ENCODE measurements at places on chromosomes 2 and 18.

GRCh38 chr18:69330385-69331005, 70.2 kb upstream of the DOK6 start:
- DNase-seq: no peak

- no peak for DNase-seq
Observed at GRCh38 chr2:155384555-155385123, 686.1 kb downstream of the KCNJ3 start.

DNA sequence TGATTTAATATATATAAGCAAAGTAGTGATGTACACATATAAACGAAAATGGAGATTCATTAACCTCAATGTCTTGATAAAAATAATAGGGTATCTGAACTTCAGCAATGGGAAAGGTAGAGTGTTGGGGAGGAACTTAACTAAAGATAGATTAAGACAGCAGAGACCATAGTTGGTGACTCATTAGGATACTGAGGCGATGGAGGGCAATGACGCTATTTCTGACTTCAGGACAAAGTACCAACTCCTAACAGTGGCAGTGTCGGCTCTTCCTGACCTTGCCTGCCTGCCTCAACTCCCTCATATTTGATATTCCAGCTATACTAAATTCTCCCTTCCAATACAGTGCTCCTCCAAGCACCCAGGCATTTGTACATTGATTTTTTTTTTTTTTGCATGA, 98.6 kb downstream of the CDH2 start:
- no peak for DNase-seq

DNA sequence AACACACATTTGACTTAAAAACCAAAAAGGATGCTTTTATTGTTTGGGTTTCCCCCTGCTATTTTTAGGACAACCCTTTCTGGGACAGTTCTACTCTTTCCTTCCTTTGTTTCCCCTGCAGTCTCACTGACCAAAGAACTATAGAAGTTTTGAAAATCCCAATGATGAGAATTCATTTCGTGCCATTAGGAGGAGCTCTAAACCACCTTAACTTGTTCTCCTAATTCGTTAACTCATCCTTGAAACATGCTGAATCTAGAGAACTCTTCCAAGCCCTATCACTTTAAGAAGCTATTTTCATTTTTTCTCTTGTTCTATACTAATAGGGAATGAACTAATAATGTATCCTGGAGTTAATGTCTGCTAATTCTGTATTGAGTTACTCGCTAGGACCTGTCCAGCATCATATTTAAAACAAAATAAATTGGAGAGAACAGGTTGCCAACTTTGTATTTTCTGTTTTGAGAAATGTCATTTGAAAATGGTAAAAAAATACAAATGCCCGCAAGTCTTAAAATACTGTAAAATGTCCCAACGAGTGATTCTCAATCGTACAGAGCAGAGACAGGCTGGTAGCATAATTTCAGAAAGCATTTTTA, 62.9 kb downstream of the AFTPH start:
- DNase-seq: no peak

DNA sequence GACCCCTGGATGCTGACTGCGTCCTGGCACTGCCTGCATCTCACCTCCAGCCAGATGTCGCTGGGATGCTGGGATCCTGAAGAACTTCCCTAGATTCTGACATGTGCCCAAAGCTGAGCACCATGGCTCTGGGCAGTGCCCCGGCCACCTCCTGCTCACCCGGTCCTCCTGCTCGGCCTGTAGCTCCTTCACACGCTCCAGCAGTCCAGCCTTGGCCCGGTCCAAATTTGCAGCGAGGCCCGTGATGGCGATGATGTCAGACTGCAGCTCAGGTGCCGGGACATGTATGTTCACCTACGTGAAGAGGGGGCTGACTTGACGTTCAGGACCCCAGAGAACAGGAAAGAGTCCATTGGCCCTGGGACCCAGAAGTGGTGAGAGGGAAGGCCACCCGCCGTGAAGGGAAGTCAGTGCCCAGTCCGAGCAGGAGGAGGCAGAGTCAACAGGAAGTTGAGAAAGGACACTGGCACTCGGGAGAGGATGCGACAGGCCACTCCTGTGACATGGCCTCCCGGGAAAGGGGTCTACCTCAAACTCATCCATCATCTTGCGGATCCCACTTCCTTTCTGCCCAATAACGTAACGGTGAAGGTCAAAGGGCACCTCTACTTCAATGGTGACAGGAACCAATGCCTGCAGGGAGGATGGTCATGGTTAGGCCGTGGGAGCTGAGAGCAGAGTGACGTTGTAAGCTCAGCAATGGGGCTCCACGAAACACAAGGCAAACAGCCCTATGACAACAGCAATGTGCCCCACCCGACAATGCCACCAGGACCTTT, 46.7 kb downstream of the ANO7 start:
- DNase-seq: no peak

GRCh38 chr2:98091738-98092137, 4.8 kb downstream of the VWA3B start:
- no peak for DNase-seq

GRCh38 chr2:165277295-165277694, 38.1 kb downstream of the SCN2A start:
- DNase-seq: no peak

GRCh38 chr2:10188211-10188610, 65.7 kb downstream of the RRM2 start:
- DNase-seq: no peak

GRCh38 chr2:44055664-44056063, 59.9 kb upstream of the LRPPRC start:
- DNase-seq: no peak

DNA sequence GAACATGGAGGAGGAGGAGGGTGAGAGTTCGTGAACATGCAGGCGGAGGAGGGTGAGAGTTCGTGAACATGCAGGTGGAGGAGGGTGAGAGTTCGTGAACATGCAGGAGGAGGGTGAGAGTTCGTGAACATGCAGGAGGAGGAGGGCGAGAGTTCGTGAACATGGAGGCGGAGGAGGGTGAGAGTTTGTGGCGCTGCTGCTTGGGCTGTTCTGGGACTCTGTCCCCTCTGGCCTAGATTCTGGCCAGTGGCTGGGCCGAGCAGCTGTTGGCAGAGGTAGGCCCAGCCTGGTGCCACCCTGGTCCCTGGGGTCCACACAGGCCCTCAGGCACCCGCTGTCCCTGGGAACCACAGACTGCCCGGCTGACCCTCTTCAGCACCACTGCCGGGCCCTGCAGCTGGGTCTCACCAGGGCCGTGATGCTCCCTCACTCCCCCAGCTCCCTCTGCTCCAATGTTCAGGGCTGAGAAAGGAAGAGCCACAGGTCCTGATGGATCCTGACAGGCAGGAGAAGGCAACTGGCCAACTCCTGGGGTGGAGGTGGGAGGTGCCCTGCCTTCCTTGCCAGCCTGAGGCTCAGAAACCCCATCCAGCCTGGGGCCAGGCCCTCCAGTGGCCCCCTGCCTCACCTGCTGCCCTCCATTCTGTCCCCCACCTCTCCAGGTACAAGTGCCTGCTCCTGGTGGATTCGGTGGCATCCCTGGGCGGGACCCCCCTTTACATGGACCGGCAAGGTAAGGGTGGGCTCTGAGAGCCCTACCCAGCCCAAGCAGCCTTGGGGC, 3.9 kb downstream of the AGXT start:
- DNase-seq: no peak

GRCh38 chr2:226446406-226447001, 353.1 kb downstream of the IRS1 start:
- no peak for DNase-seq

DNA sequence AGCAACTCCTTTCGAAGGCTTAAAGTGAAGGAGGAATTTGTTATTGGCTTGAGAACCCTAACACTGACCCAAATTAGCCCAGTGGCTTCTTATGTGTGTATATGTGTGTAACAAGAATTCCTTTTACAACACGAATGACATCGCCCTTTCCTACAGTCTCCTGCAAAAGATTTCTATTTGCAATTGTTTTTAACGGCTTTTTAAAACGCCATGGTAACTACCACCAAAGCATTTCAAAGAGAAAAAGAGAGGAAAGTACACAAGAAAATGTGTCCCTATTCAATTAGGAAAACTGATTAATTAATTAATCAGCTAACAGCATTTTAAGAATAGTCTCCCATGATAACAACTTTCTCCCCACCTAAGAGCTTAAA, 58.1 kb downstream of the PAX3 start:
- DNase-seq: no peak

GRCh38 chr2:231554748-231555545, 24.7 kb upstream of the NMUR1 start:
- no peak for DNase-seq

GRCh38 chr2:111712361-111712760, 171.6 kb downstream of the ANAPC1 start:
- DNase-seq: no peak

GRCh38 chr2:102126169-102126568, 16.4 kb upstream of the IL1R1 start:
- no peak for DNase-seq

DNA sequence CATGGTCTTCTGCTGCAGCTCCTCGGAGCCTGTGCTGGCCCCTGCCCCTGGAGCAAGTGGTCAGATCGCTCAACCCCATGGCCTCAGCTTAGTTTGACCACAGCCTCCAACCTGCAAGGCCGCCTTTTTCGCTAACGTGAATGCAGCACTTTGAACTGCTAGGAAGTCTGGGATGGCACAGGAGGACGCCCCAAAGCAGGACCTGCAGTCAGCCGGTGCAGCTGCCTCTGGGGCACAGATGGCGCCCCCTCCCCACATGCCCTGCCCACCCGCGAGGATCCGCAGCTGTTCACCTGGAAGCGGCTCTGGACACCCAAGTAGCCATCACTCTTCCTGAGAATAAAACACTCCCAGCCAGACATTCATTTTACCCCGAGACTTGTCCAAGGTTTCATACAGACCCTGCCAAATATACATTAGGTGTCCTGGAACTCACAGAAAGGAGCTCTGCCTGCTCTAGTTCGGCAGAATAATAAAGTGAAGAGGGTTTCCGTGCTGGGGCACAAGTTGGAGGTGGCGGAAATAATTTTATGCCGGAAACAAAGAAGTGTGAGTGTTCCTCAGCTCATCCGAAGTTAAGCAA, 510.1 kb downstream of the EIPR1 start:
- DNase-seq: no peak

GRCh38 chr2:171217330-171217729, 56.6 kb upstream of the TLK1 start:
- no peak for DNase-seq

DNA sequence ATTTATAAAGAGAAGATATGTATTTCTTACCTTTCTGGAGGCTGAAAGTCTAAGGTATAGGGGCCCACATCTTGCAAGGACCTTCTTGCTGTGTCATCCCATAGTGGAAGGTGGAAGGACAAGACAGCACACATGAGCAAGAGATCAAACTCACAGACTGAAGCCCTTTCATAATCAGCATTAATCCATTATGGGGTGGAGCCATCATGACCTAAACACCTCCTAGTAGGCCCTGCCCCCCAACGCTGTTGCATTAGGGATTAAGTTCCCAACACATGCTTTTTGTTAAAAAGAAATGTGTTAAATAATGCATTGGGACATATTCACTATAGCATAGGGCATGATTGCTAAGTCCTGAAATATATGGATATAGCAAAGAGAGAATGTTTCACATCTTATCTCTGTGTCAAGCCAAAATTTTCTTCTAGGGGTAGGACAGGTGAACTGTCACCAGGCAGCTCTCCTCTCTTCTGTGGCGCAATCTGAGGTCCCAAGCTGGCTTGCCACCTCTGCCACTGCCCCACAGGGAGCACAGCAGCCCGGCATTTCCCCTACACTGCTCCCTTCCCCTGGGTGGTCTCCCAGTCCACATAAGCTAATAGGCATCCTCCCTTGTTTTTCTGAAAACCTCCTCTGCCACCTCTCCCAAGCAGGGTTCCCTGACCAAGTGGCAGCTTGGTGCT, 8.3 kb upstream of the CTIF start:
- no peak for DNase-seq

GRCh38 chr2:20212459-20212870, 12.5 kb downstream of the SDC1 start:
- DNase-seq: no peak

DNA sequence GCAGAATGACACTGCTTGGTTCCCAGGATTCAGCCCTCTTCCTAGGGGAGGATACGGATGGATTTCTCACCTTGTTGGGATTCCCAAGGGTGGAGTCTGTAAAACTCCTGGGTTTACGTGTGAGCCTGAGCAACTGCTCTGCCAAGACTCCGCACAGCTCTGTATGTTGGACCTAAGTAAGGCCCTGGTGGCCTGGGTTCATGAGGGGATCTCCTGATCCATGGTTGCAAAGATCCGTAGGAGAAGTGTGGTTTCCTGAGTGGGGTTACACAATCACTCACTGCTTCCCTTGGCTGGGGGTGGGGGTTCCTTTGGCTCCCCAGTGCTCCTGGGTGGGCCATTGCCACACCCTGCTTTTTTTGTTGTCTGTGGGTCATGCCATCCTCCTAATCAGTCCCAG, 37.7 kb downstream of the ANKRD12 start:
- DNase-seq: no peak

DNA sequence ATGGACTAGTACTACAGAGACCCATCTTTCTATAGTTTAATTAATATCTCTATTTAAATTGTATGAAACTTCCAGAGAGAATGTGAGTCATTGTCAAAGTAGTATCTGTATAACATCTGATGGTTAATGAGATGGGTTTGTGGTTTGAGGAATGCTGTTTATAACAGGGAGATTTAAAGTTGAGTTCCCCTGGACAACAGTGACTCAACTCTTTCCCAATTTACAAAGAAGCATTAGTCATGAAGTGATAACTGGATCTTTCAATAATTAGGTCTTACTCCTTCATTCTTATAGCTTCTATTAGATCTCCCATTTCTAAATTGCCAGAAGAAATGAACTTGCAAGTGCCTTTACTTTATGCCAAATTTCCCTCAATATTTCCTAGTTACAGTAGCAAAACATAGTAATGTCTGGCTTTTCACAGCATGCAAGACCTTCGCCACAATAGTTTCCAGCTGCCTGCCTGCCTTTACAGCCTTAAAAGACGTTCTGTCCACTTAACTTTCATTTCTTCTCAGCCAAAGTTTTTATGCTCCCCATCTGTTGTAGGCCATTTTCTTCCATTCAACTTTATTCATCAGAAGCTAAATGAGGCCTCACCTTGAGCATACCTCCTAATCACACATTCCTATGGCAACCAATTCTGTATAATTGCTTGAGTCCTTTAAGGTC, 47.7 kb upstream of the WDR75 start:
- no peak for DNase-seq

DNA sequence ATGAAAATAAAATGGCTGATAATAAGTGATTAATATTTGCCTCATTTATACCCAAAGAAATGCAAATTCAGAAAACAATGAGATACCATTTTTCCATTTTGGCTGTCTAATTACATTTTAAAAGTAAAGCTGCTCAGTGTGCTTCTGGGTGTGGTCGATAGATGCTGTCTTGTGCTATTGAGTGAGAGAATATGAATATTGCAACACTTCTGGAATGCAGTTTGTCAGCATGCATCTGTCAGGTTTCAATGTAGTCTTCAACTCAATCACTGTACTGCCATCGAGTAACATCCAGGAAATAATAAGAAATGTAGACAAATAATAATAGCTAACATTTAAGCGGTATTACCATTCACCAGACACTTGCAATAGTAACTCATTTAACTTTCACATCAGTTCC, 3.9 kb downstream of the IL18R1 start:
- no peak for DNase-seq
